Activated naive CD4-positive, alpha-beta T cell (primary cell): ENCODE measurements at places on chromosomes 6 and 20.

- DNase-seq, result no peak
Observed at GRCh38 chr20:6993011-6993410, 225.5 kb downstream of the BMP2 start.

- no peak for DNase-seq
Observed at GRCh38 chr6:15462256-15462655, 200.6 kb downstream of the DTNBP1 start.

- DNase-seq, result no peak
Observed at GRCh38 chr6:35275744-35276260, 16.3 kb downstream of the ZNF76 start.

DNA sequence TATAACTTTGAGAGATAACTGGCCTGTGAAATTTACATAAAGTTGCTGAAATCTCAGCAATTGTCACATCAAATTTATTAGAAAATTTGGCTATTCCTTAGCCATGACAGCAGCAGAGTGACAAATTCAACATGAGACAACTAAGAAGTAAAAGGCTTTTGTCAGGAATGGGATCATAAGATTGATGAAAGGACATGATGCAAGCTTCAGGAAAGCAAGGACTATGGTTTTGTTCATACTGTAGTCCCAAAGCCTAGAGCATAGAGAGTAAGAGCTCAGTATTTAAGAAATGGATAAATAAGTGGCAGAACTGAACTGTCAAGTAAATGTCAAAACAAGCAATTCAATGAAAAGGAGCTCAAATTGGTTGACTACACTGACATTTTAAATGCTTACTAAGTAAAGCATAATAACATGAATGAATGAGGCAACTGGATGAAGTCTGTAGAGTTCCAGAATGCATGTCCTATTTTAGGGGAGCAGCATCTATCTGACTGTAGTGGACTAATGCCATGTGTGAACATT, 12.6 kb downstream of the PGM3 start:
- no peak for DNase-seq

GRCh38 chr6:94289131-94289530, 869.8 kb upstream of the EPHA7 start:
- DNase-seq, result no peak

DNA sequence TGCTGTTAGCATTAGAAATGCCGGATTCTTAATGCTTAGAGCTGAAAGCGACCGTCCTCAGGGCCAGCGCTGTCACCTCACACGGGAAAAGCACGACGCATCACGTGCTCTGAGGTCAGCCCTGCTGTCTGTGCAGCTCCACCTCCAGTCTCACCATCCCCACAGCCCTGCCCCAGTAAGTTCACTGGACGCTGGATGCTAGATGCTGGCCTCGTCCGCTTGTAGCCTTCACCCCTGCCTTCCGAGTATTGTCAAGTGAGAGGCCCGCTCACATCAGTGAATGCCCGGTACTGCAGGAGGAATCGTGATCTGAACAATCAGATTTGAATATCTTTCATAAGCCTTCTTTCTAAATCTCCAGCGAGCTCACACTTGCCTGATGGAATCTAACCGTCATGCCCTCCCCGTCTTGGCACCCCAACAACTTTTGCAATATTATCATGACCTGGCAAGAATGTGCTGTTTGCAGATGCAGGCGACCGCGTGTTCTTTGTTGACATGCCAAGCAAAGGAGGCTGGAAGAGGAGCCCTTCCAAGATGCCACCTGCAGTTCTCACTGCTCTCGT, 64.9 kb downstream of the DLL1 start:
- no peak for DNase-seq

GRCh38 chr20:54560357-54560756, 85.0 kb downstream of the DOK5 start:
- DNase-seq, result no peak

- no peak for DNase-seq
Observed at GRCh38 chr6:169289257-169289618, 35.6 kb upstream of the THBS2 start.

- no peak for DNase-seq
Observed at GRCh38 chr20:8790442-8791074, 278.3 kb upstream of the PLCB4 start.

DNA sequence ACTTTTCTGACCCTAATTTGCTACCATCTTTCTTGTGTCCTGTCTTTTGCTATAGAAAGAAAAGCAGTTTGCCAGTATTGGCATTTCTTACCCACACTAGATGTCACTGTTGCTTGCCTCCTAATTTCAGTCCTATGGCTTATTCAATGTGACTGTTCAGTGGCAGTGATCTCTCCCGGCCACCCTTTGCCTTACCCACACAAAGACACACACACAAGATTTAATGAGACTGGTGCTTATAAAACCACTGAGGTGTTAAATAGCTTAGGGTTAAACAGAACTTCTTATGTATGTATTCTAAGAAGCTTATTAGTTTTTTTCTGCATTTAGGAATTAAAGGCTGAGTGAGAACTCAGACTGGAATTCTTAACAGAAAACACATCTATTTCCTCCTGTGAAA, 233.6 kb upstream of the ASCC3 start:
- no peak for DNase-seq

DNA sequence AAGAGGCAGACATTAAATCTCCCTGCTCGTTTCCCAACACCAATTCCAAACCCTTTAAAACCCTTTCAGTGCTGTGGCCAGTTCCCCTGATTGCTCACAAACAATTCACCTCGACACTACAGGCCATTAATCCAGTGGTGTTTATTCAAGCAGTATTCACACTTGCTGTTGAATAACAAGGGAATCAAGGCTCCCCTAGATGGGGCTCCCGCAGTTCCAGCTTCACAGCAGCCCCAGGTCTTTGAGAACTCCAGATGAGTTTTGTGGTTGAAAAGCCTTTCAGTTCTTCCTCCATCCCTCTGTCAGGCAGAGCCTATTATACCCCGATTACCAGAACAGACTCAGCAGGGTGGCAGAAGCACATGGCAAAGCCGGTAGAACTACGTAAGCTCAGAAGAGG, 36.2 kb downstream of the JAG1 start:
- DNase-seq, result no peak

DNA sequence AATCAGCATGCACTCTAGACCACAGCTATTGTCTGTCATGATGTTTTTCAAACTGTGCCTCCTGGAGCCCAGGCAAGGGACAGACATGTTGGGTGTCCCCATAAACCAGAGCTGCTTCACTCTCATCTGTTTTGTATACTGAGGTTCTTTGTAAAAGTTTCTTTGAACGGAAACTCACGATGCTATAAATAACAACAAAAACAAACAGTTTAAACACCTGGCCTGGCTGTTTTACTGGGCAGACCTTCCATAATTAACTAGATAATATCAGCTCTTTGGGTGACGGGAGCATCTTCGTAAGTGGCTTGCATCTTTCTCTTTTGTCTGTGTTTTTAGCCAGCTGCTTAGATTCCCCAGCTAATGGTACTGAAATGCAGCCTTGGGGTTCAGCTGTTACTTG, 190.3 kb downstream of the ZDHHC14 start:
- no peak for DNase-seq

GRCh38 chr6:25340431-25341202, 61.4 kb downstream of the CARMIL1 start:
- no peak for DNase-seq

- DNase-seq, result no peak
Observed at GRCh38 chr20:51862796-51863195, 60.5 kb upstream of the SALL4 start.

GRCh38 chr6:166286839-166287271, 21.3 kb downstream of the PRR18 start:
- DNase-seq, result no peak

GRCh38 chr20:47682028-47682783, 103.1 kb downstream of the SULF2 start:
- DNase-seq, result no peak

DNA sequence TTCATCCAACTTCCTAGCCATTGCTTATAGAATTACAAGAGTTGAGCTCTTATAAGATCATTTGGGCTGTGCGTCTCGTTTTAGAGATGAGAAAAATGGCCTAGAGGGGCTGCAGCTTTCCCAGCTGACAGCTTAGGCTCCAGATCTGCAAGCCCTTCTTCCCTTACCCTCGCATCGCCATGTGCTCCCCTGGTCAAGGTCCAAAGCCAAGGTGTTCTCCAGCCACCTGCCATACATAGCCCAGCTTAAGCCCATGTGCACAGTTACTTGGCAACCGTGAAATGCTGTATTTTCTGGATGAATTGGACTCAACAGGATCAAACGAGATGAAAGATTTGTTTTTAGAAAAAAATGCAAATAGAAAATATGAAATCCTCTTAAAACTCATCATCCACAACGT, 7.9 kb downstream of the MAP3K4 start:
- DNase-seq, result no peak

DNA sequence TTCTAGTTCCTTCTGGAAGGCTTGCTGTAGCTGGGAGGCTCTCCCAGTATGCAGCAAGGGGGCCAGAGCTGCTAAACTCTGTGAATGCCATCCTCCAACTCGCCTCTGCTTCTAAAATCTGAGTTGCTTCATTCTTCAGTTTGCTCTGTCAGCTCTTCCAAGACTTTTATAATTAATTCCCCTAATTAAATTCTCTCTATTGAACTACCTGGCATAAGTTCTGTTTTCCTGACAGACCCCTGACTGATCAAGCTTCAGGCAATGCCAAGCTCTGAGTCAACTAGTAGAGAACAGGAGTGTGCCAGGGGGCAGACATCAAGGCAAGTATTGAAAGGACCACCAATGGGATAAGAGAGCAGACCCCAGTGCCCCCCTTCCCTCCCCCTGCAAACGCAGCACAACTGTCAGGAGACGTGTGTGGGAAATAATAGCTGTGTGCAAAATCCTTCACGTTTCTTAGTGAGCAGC, 109.3 kb upstream of the TAB2 start:
- no peak for DNase-seq

DNA sequence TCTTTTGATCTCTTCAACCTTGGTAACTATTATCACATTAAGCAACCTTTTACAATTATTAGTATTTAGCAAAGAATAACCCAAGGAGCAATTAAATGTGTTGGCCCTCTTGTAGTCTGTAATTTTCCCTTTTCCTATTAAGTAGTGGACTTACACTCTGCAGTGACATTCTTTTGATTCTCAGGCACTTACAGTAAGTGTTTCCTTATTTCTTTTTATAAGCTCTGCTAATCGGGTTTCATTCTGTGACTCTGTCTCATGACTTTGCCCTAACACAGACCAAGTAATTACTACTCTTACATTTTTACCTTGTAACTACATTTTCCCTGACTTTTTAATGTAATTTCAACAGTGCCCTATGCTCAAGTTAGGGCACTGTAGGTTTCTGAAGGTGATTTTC, 104.0 kb upstream of the EPHA7 start:
- DNase-seq, result no peak

DNA sequence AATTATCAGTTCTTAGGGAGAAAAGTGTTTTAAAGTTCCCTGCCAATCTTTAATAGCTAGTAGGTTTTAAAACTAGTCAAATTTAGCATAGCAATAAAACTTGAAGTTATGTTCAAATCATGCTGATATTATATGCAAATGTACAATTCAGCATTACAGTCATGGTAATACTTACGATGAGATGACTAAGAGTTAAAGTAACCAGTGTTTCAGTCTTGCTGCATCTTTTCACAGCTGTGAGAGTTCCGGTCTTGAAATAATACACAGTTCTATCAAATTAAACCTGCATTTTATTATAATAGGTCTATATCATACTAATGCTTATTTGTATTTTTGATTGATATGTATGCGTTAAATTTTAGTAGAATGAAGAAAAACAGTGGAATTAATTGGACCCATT, 26.1 kb downstream of the POPDC3 start:
- no peak for DNase-seq

- no peak for DNase-seq
Observed at GRCh38 chr6:3284436-3284876, 25.7 kb downstream of the PSMG4 start.

DNA sequence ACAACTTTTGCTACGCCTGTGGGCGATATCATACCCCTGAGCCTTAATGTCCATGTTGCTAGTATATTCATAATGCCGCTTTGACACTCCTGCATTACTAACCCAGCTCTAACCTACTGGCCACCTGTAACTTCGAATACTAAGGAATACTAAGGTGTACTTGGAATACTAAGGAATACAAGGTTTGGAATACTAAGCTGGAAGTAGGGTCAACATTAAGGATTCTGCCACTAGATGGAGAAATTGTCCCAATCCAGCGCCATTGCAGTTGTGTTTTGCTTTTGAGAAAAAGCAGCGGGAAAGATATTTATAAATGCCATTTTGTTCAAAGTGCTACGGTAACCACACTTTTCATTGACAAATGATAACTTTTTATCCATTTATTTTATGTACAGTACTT, 10.7 kb downstream of the TBXT start:
- DNase-seq, result no peak

DNA sequence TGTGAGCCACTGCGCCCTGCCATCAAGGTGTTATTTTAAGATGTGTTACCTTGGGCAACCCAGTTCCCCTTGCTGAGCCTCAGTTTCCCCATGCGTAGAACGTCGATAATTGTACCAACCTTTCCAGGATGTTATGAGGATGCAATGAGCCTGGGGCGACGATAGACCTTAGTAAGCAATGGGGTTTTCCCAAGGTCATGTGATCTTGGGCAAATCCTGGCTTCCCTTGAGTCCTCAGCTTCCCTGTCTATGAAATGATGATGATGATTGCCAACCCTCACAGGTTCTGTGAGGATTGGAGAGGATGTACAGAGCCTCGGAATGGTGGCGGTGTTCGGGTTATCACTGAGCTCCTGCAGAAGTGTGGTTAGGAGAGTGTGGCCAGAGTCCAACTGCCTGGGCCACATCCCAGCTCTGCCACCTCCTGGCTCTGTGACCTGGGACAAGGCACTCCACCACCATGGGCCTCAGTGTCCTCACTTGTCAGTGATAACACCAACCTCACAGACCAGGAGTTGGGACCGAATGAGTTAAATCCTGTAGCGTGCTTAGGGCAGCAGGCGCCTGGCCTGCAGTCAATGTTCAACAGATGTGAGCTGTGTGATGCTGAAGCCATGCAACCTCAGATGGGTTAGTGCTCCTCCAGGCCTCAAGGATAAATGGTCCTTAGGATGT, 23.4 kb downstream of the SIRPA start:
- DNase-seq, result no peak

- no peak for DNase-seq
Observed at GRCh38 chr6:76230711-76231110, 158.2 kb upstream of the IMPG1 start.

DNA sequence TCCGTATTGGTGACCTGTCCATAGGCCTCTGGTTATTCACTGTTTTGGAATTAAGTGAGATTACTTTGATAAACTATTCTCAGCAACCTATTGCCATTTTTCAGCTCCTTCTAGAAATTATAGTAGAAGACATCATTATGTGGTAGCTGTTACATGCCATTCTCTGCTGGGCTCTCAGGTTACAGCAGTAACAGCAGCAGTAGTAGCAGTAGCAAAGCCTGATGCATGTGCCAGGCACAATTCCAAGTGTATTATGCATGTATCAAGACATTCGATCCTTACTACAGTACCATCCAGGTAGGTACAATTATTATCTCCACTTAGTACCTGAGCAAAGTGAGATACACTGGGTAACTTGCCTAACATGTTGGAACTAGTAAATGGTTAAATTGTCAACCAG, 74.3 kb downstream of the RPS12 start:
- DNase-seq, result no peak

DNA sequence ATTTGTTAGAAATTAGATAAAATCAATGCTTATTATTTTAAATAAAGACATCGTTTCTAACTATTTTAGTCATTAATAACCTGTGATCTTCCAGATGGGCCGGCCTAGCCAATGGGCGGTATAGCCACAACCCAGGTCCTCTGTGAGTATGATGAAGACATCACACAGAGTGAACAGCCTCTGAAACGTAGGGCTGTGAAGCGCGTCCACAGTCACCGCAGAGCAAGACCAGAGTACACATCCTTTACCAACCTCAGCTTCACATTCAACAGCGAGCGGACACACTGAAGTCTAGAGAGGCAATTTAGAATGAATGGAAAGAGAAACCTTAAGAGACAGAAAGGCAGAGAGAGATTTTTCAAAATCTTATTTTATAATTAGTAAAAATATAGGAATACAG, 125.0 kb upstream of the RPS6KA2 start:
- DNase-seq, result no peak
